ENCODE measurements at places on chromosomes 2 and 18.

DNA sequence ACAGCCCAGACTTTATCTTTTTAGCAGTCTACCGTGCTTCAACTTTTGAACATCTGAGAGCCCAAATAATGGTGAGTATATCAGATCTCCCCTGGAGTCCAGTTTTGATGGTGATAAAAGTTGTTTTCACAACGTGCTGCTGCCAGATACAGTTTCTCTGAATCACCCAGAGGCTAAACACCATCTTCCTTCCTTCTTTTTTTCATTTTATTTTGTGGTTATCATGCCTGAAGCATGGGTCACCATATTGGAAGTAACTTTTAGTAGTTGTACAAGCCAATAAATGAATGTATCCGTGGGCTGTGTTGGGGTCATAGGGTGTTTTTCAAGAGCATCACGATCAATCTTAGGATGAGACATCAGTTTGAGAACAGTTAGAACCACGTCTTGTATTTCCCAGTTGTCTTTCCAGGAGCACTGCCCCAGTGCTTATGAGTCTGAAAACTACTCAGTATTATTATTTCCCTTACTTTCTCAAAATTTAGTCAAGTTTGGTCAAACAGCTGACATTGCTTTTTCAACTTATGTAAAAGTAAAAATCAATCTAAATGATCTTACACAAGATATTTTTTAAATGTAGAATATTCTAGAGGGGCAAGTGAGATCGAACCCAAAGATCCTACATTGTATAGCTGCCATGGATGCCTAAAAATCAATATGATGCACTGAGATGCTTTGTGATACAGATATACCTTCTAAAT lies 311.4 kb downstream of the CTNNA2 start:
- DNase-seq = no peak

GRCh38 chr2:2182551-2183071 lies 148.5 kb downstream of the MYT1L start:
- no peak for DNase-seq

DNA sequence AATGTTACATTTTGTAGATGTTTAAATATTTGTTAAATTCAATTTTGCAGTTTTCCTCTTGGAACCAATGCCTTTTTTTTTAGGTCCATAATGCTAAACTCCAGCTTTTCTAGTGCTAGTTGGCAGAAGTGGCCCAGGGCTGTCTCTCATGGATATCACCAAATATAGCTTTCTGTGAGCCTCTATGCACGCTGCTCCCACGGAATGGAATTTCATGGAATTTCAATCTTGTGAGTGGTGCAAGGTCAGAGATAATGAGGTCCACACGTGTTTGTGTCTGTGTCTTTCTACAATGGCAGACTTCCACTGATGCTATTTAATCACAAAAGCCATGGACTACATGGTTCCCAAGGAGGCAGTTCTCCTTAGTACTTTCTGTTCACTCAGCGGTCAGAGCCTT lies 191.5 kb upstream of the PARD3B start:
- peak; percentile 49 for DNase-seq

DNA sequence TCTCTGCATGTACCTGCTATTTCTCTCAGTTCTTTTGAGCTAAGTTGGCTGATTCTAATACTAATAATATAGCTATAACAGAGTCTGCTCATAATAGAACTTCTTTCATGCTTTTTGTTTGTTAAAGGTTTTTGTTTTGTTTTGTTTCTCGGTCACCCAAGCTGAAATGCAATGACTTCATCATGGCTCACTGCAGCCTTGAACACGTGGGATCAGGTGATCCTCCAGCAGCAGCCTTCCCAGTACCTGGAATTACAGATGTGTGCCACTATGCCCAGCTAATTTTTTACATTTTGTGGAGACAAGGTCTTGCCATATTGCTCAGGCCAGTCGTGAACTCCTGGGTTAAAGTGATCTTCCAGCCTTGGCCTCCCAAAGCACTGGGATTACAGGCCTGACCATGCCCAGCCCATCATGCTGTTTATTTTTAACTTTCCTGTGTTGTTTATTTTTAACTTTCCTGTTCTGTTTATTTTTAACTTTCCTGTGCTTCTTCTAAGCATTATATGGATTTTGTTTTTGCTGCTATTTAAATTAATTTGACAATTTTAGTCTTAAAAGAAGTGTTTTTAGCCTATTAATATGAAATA lies 763.8 kb upstream of the CDH7 start:
- no peak for DNase-seq

GRCh38 chr2:17257189-17257909 lies 260.9 kb downstream of the RAD51AP2 start:
- DNase-seq = peak; percentile 27

- DNase-seq = no peak
These were observed 247.9 kb upstream of the SYT4 start for GRCh38 chr18:43525169-43525568.

- DNase-seq = no peak
These were observed 278.5 kb downstream of the AFF3 start for GRCh38 chr2:99863903-99864270.

- DNase-seq = peak; percentile 43
These were observed 22.6 kb downstream of the ITGA6 start for GRCh38 chr2:172449911-172450550.

DNA sequence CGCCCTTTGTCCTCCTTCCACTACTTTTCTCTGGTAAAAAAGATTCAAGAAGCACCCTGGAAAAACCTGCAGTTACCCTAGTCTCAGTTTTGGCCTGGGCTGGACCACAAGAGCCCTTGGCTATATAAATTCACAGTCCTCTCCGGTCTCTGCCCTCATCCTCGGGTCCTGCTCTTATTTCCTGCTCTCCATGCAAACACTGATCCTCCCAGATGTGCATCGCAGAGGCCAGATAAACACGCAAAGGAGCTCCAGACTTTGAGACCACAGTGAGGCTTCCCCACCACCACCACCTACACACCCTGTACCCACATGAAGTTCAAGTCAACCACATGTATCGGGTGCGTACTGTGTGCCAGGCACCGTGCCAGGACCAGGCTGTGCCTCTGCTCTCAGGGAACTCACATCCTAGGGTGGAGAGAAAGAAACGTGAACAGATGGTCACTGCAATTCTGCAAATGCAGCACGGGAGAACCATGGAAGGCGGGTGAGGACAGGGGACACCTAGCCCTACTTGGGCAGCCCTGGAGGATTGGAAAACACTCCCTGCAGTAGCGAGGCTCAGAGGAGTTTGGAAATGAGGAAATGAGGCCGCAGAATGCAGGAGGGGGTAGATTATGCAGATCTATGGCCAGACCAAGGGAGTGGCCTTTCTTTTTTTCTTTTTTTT lies 7.4 kb downstream of the CTDSP1 start:
- peak; percentile 52 for DNase-seq

GRCh38 chr2:68426848-68427579 lies 40.1 kb downstream of the FBXO48 start:
- DNase-seq = no peak

GRCh38 chr2:97730245-97730644 lies 16.9 kb downstream of the ZAP70 start:
- no peak for DNase-seq

GRCh38 chr2:237639836-237640220 lies 12.4 kb downstream of the LRRFIP1 start:
- DNase-seq = no peak

- DNase-seq = no peak
These were observed 114.4 kb downstream of the ZFP36L2 start for GRCh38 chr2:43111788-43112554.

- DNase-seq = no peak
These were observed 49.2 kb downstream of the CRIM1 start for GRCh38 chr2:36404754-36405153.

DNA sequence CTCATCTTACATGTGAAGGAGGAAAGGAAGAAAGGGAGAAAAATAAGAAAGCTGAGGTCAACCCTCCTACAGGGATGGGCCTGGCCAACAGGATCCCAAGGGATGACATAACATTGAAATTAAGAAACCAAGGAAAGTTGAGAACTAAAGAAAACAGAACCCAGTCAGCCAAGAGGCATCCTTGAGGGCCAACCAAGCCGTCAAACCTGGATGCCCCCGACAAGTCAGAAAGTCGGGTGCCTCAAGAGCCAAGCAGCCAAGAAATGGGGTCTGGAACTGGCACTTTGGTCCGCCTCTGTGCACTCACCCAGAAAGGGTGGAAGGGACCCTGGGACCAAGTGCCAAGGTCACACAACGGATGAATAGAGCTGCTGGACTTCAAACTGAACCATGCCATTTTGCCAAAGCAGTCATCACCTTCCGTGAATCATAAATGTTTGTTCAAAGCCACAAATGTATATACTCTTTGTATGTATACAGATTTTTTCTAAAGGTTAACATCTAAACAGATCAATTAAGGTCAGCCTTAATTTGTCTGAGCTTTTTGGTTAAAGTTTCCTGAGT lies 27.0 kb upstream of the PTPN4 start:
- DNase-seq = no peak

DNA sequence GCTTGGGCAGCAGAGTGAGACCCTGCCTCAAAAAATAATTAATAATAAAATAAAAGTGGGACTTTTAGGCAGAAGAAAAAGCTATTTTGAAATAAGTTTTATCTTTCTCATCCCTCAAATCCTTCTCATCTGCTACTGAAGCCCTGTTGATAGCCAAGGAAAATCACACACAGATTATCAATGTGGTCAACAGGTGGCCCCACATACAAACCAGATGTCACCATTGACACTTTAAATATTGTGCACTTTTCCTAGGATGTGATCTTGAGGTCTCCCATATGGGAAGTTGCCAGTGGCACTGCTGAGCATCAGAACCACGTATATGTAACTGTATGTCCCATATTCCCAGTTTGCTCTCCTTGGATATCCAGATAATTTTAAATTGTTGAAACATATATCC lies 64.6 kb downstream of the KCTD18 start:
- DNase-seq = no peak

- peak; percentile 87 for DNase-seq
These were observed 61.7 kb upstream of the RALBP1 start for GRCh38 chr18:9413576-9413975.

DNA sequence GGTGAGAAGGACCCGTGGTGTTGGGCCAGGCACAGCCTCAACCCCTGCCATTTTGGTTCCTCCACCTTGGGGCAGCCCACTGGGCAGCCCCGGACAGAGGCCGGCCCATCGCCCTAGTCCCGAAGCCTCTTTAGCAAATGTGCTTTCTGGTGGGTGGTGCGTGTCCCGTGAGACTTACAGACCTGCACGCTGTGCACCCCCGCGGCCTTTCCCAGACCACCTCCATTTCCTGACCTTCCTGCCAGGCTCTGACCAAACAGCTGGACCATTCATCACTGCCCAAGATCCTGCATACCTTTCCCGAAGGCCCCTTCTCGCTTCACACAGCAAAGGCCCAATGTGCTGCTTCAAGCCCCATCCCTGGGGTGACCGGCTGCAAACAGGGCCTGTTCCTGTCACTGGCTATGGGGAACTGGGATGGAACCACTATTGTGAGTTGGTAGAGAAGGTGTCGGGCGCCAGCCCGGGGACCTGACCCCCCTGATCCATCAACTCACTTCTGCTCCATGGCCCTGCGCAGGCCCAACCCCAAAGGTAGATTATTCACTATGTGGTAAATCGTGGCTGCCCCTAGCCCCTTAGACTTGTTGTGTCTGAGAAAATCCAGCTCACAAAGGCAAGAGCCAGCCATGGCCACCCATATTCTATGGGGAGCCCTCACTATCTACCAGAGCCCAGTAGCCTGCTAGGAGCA lies 341.0 kb downstream of the EIPR1 start:
- DNase-seq = no peak

All from fibroblast of skin of abdomen (primary cell).